ENCODE measurements at places on chromosomes 7 and 10.

DNA sequence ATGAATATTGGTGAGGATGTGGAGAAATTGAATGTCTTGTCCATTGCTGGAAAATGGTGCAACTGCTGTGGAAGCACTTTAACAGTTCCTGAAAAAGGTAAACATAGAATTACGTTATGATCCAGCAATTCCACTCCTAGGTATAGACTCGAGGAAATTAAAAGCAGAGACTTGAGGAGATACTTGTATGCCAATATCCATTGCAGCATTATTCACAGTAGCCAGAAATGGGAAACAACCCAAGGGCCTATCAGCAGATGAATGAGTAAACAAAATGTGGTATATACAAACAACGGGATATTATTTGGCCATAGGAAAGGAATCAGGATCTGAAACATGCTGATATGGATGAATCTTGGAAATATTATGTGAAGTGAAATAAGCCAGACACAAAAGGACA lies 32.5 kb upstream of the MTURN start:
- no peak for DNase-seq

GRCh38 chr7:139673230-139673629 lies 104.6 kb downstream of the HIPK2 start:
- no peak for DNase-seq

DNA sequence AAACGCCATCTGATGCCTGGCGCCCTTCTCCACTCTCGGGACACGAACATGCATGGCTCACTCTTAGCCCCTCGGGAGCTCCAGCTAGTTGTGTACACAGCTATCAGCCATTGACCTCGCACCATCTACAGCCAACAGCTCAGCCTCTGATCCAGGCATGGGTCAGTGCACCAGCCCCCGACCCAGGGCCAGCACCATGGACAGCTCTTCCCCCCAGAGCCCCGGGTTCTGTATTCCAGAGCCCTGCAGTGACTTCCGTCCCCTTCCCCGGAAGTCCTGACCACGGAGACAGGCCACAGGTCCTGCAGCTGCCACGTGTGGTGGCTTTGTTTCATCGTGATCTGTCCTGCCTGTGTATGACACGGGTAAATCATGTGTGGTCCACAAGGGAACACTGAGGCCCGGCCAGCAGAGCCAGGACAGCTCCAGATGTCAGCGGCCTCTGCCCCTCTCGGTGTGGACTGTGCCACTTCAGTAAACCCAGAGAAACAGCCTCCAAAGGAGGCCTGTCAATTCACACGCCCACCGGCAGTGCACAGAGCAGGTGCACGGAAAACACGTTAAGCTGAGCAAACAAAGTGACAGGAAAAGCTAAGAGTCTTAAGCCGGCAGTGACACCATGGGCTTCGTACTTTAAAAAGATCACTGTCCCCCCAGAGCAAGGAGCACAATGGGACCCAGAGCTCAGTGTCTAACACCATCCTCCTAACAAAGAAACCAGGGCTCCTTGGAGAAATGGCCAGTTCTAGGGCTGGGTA lies 13.0 kb downstream of the STK32C start:
- no peak for DNase-seq

GRCh38 chr7:101097561-101097960 lies 12.3 kb downstream of the TRIM56 start:
- no peak for DNase-seq

DNA sequence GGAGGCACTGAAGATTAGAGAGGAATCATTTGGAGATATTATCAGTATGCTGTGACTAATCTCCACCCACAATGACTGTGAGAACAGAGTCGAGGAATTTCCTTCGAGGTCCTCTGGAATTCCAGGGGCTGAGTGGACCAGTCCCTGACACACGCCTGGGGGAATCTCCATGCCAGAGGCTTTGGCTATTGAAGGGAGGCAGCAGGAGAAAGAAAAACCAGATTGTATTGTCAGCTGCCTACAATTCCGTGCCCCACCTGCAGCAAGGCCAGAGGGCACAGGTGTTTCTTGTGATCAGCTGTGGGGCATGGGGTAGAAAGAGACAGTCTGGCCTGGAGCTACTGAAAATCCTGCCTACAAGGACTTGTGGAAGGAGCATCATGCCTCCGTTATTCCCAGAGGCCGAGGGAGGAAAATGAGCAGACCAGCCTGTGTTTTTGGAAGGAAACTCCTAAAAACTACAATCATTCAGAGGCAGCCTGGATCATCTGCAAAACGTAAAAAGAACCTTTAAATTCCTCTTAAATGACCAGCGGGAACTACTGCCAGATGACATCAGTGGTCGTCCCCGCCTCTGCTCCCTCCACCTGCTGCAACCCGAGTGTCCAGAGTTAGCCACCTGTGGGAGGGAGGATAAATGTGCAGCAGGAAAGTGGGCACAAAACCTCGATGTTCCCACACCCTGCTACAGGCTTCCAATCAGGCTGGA lies 25.4 kb upstream of the ANK3 start:
- no peak for DNase-seq

GRCh38 chr10:35224045-35224740 lies 97.5 kb downstream of the CREM start:
- no peak for DNase-seq

GRCh38 chr10:32367793-32368453 lies 21.0 kb upstream of the EPC1 start:
- DNase-seq: peak; percentile 70

DNA sequence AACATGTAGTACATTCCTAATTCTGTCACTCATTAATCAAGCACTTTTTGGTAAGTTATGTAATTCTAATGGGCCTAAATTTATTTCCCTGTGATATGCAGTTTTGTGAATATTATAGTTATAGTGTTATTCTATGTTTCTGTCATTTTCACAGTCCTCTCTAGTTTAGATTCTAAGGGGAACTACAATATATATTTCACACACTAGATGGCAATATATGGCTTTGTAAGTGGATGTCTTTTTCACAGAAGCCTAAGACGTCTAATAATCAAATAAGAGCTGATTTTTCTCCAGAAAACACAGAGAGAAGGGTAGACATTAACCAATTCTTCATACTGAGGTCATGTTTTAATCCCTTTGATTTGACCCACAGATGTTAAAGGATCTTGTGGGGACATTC lies 18.0 kb downstream of the RNLS start:
- peak; percentile 43 for DNase-seq

DNA sequence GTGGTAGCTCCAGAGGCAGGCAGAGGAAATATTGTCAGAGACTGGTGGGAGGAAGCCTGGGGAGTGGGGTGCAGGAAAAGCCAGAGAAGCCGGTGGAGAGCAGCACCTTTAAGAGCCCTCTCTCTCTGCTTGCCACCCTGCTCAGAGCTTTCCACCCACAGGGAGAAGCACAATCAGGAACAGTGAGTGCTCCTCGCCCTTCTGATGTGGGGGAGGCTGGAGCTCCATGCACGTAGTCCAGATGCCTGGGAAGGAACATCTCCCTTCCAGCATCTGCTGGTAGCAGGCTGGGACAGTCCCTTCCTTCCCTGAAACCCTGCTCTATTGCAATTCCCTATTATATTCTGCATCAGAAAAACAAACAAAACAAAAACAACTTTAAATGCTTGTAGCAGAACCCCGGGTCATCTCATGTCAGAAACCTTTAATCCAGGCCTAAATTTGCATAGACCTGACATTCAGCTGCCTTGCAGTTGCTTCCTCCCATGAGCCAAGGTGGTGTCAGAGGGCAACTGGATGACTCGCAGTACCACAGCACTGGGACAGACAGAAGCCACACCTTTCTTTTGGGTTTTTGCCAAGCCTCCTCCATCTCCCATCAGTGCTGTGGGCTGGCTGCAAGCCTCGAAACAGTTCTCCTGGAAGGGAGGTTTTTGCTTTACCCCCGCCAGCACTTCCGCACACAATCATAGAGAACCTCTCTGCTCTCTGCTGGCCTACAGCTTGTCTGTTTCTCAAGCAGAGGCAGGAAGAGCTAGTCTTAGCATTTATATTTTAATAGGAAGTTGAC lies 13.1 kb downstream of the AVPI1 start:
- peak; percentile 22 for DNase-seq

DNA sequence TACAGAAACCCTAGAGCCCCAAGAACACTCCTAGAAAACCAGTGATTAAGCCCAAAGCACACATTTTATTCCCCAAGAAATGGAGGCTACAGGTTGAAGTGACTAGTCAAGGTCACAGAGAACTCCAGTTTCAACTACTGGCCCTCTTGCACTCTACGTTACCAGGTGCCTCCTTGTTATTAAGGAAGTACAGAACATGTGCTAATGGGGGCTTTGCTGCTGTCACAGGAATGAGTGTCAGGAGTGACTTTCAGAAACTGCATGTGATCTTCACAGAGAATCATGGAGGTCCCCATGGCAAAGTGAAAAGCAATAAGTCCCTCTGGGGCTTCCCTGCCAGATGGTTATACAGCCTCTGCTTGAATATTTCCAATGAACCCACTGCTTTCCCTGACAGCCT lies 19.3 kb downstream of the JAZF1 start:
- no peak for DNase-seq

- no peak for DNase-seq
Observed at GRCh38 chr10:129932751-129933433, 31.2 kb downstream of the EBF3 start.

- DNase-seq: no peak
Observed at GRCh38 chr10:46560952-46561351, 4.5 kb upstream of the GPRIN2 start.

DNA sequence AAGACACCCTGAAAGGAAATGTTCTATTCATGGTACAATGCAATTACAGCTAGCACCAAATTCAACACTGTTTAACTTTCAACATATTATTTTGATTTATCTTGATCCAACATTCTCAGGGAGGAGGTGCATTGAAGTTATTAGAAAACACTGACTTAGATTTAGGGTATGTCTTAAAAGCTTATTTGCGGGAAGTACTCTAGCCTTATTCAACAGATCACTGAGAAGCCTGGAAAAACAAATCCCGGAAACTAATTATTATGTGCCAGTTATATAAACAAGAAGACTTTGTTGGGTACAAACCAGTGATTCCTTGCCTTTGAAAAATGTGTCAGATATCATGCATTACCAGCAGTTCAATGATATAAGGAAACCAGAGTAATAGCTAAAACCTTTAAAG lies 160.1 kb downstream of the CFTR start:
- no peak for DNase-seq

DNA sequence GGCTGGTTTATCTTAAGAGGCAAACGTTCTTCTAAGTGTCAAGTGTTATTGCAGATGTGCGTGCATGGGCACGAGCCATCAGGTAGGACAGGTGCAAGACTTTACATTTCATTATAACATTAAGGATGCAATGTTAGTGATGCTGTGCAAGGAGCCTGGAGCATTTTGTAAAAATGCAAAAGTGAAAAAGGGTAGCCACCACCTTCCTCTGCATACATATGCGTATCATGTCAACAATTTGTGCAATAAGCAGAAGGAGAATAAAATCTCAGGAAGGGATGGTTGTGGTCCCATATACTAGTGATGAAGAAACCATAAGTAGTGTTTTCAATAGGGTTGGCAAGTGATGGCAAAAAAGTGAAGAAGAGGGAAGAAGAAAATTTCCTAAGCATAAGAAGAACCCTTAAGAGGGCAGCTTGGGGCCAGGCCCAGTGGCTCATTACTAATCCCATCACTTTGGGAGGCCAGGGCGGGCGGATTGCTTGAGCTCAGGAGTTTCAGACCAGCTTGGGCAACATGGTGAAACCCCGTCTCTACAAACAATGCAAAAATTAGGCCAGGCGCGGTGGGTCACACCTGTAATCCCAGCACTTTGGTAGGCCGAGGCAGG lies 7.5 kb downstream of the PIK3AP1 start:
- peak; percentile 62 for DNase-seq

DNA sequence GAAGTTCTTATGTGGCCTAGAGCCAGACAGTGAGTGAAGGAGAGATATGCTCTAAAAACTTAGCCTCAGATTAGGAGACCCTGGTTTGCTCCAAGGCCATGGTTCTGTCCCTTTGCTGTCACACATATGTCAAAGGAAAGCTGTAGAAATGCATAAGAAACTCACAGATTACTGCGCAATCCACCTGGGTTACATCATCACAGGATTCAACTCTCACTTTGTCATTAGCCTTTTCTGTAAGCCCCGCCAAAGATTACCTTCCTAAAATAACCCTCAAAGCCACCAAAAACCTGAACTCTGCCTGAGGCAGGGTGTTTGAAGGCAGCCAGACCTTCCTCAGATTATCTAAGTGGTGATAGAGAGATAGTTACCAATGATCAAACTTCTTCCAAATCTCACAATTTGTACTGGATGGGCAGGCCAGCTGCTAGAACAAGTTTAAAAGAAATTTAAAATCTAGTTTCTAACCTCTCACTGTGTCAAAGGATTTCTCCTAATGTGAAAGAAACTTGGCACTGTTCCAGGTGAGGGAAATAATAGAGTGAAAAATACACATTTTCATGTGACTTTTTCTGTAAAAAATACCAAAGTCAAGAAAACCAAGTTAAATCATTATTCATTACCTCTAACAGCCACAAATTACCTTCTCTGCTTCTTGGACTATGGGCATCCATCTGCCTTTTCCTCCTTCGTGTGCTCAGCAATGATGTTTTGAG lies 567.2 kb downstream of the SUGCT start:
- DNase-seq: peak; percentile 2

- DNase-seq: no peak
Observed at GRCh38 chr7:132687981-132688383, 111.7 kb upstream of the PLXNA4 start.

DNA sequence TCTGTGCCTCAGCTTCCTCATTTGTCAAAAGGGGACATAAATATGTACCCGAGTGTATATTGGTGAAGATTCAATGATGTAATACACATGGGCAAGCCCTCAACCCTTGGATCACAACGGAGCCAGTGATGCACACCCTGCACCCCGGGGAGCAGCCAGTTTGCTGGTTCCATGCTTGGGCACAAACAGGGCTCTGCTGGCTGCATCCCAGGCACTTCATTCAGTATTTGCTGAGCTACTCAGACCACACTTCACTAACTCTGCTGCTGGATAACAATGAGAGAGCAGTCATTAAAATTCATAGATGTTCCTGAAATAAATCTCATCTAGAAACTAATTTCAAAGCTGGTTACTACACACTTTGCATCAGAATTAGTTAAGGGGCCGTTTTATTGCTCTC lies 72.0 kb downstream of the SCRN1 start:
- DNase-seq: no peak

DNA sequence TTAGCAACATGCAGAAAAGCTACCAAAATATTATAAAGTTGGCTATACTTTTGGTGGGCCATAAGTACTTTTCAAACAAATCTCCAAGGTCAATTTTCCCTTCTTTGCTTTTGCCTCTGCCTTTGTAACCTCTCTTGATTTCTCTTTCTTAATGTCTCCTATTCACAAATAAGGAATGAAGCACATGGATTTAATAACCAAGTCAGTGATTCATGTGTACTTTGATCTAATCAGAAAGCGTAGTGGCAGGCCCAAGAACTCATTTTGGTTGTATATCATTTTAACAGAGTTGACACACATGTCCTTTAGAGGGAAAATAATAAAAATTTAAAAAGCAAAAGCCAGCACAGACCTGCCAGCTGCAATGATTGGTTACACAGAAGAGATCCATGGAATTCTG lies 93.7 kb downstream of the FZD1 start:
- no peak for DNase-seq

- no peak for DNase-seq
Observed at GRCh38 chr7:101066833-101067177, 18.5 kb upstream of the TRIM56 start.
